ENCODE measurements at places on chromosomes 13 and 19.

DNA sequence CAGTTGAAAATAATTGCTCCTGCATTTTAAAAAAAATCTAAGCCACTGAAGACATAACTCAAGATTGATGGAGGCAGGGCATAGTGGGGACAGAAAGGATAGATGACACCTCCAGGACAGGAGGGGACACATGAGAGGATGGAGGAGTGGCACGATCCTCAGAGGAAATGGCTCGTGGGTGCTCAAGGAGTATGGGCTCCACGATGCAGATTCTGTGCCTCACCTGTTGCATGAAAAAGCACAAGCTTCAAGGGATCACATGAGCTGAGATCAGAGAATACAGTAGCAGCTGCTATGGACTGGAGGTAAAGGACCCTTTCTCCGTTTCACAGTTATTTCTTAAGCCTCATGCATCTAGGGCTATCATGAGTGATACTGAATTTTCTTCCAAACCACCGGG is 69.7 kb upstream of the KL start:
- no peak for DNase-seq

- no peak for DNase-seq
Observed at GRCh38 chr13:110638257-110638656, 22.9 kb downstream of the NAXD start.

- no peak for DNase-seq
Observed at GRCh38 chr19:52231154-52231910, 38.1 kb upstream of the ZNF766 start.

DNA sequence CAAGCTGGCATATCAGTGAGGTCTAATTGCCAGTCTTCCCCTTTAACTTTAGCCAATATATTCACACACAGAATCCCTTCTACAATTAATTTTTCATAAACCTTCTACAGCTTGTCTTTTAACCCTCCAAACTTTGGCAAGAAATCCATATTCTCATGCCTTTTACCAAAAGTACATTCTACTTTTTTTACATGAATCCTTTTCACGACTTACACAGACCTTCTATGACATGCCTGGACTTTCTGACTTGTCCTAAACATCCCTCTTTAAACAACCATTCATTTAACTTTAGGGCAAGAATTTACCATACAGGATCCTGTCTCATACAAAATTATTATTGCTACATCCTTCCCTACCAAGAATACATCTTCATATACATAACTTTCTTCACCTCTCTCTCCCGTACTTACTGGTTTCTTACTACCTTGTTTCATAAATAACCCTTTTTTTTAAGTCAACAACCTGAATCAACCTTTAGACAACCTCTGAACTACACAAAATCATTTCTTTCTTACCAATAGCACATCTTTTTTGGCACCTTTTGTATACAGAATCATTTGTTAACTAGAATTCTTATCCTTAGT is 23.5 kb downstream of the ZNF544 start:
- DNase-seq, result no peak

DNA sequence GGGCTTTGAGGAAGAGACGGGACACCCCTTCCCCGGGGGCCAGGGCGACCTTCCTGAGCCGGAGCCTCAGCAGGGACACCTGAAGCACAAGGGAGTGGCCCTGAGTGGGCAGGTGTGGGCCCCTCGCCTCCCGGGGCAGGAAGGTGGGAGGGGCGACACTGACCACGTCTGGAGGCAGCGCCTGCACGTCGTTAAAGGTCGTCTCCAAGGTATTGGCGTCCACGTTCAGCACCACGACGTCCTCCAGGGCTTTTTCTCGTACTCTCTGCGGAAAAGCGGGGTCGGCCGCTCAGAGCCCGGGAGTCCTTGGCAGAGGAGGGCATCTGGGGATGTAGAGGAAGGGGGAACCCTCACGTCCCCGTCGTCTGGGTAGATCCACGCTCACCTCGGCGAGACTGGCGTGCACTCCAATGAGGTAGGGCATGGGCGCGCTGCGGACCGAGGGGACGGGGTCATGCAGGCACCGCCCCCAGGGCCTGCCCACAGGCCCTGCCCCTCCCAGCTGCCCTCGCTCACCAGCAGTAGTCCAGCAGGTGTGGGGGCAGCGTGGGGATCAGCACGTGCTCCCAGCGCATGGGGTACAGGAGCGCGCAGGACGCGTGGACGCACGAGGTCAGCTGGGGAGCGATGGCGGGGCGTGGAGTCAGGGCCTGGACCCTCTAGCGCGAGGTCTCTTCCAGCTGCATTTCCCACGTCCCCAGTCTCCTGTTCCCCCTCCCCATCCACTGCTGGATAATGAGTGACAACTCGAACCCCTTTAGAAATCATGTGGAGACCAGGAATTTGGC is 6.1 kb downstream of the DENND1C start:
- no peak for DNase-seq

GRCh38 chr13:80276371-80277289 is 64.3 kb downstream of the SPRY2 start:
- no peak for DNase-seq

GRCh38 chr19:1088416-1089010 is 6.7 kb downstream of the POLR2E start:
- DNase-seq, result no peak

- DNase-seq, result no peak
Observed at GRCh38 chr13:56187331-56187730, 953.4 kb upstream of the PRR20A start.

DNA sequence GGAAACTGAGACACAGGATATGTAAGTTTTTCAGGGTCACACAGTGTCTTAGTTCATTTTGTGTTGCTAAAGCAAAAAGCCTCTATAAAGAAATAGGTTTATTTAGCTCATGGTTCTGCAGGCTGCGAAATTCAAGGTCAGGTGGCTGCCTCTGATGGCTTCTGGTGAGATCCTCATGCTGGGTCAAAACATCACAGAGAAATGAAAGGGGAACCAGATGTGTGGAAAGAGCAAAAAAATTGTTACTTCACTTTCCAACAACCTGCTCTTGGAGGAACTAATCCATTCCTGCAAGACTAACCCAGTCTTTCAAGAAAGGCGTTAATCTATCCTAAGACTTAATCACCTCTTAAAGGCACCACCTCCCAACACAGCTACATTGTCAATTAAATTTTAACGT is 64.2 kb upstream of the UBL3 start:
- DNase-seq, result no peak

DNA sequence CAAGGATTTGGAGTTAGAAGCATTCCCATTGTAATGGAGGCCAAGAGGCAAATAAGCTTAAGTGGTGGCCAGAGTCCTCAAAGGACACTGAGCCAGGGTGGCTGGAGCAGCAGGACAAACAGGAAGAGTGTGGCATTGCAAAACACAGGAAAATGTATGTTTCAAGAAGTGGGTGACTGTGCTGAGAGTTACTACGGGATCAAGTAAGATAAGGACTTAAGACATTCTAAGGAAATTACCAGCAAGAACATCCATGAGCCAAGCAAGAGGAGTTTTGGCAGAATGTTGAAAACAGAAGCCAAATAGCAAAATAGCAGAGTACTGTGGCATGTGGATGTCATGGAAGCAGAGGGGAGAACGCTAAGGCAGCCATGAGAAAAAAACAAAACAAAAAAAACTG is 104.2 kb downstream of the RAP2A start:
- no peak for DNase-seq

DNA sequence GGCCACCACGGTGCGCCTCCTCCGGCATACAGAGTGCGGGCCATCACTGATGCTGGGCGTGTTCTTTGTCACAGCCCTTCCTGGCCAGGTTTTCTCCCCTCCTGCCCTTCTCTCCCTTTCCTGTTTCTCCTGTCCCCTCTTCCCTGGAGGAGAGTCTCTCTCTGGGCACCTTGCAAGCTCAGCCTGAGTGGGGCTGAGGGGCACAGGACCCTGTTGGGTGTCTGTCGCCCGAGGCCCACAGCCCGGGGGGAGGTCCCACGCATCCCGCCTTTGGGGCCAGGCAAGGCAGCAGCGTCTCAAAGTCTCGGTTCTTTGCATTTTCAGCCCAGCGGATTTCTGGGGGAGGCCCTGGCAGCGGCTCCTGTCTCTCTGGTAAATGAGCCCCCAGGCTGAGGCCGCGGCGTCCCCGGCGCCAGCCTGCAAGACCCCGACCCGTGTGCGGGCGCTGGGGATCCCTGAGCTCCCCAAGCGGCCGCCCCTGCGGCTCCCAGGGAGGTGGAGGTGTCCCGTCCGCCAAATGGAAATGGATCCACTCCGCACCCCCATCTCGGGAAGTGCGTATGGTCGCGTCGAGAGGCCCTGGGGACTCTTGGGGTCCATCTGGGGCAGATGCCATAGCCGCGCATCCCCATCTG is 47.2 kb downstream of the COMP start:
- no peak for DNase-seq

DNA sequence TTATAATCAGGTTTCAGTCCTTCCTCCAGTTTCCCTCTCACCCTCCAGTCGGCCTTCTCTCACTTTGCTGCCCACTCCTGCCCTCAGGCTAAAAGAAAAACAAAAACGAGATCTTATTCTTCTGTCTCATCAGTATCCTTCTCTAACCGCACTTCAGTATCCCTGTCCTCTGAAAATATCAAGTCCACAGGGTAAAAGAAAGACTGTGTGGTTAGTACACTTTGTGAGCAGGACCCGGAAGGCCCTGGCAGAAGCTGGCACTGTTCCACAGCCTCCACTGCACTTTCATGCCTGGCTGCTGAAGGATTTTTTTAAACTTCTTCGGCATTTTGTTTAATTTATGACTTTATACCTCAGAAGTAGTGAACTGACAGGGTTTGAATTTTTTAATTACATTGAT is 51.8 kb downstream of the TM9SF2 start:
- no peak for DNase-seq

- no peak for DNase-seq
Observed at GRCh38 chr19:15815306-15815705, at the start of gene OR10H1. Gene OR10H1, minus strand, starts transcription at chr19:15815664. Its CDS starts 7,627 bp downstream, at chr19:15808037.

- DNase-seq, result no peak
Observed at GRCh38 chr13:65932587-65933239, 1297.4 kb downstream of the PCDH9 start.

GRCh38 chr13:33016414-33017322 is at the start of gene KL:
Gene KL, plus strand, starts transcription at chr13:33016423. Its CDS starts 18 bp downstream, at chr13:33016441.
- DNase-seq, result no peak

GRCh38 chr13:113001241-113002140 is 32.5 kb downstream of the MCF2L start:
- peak; percentile 9 for DNase-seq

DNA sequence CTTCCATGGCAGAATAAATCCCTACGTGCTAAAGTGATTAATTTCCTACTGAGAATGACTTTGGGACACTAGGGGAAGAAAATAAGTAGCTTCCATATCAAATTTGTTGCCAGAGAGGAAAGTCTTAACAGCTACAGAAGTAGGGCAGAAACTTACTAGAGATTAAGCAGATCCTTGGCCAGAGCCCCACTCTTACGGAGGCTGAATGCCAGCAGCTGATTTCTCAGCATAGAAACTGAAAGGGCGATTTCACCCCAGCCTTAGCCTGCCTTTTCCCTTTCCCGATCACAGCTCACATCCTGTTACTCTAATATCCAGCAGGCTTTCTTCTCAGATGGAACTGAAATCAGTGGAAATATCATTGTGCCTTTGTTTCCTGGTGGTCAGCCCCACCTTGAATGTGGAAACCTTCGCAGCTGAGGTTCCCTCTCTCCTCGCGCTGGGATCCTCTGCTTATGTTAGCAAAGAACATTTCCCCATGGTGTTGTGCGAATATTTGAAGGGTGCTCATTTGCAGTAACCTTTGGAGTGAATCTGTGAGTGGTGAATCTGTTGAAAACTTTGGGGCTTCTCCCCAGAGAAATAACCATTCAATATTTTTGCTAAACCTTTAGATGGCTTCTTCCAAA is 8.4 kb downstream of the FAM124A start:
- DNase-seq, result peak; percentile 13

DNA sequence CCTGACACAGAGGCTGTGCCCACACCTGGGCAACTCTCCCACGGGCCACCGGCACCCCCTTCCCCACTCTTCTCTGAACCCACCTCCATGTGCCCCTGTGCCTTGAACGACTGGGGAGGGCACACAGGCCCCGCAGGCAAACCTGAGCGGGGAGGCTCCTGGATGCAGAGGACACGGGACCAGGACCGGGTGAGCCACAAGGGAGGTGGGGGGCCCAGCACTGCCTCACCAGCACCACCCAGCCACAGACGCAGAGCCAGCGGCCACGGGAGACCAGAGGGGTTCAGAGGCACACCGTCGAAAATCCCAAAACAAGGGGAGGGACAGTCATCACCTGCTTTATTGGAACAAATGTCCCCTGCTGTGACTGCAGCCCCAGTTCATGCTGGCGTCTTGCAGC is 49.4 kb downstream of the STK24 start:
- DNase-seq, result no peak

DNA sequence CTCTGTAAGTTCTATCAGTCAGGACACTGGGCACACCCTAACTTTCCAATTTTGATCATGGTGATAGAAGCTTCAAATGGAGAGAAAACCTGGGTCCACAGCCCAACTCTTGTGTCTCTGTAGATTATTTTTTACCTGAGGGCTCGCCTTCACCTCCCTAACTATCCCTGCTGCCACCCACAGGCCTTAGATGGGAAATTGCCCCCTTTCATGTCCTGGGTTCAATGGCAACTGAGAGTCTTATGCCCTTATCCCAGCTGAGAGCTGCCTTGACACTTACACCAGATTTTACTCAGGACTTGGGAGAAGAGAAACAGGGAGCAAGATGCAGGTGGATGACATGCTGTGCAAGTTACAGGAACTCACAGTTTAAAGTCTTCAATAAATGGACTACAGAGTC is 81.7 kb downstream of the RAP2A start:
- DNase-seq, result no peak

DNA sequence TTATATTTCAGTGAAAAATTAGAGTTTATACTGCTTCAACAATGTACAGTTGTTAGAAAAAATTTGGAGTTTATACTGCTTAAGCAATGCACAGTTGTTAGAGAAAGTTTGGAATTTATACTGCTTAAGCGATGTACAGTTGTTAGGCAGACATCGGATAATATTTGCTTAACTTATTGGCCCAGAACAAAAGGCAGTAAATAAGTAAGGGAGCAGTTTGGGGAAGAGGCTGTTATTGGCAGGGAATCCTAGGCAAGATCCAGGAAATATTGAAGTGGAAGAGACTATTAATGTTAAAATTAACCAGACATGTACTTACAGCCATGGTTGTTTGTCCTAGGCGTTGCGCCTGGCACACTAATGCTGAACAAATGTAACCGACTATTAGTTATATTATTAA is 166.9 kb downstream of the GPC5 start:
- no peak for DNase-seq

DNA sequence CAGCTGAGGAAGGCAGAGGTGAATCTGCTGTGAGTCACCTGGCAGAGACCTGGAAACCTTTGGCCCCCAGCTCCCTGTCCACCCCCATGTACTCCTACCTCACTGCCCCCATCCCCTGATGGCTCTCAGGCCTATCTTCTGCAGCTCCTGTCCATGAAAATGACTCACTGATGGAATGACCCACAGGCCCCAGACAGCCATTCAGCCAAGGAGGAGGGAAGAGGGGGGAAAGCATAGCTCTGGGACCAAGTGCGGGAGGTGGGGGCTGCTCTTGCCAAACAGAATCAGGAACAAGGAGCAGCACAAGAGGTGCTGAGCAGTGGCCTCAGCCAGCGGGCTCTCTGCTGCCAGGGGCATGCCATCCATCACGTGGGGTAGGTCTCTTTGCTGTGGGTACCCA is 111.4 kb upstream of the C1QTNF9B start:
- no peak for DNase-seq

Data from smooth muscle cell of the brain vasculature (primary cell).